ENCODE measurements at places on chromosomes 16 and 17.

- no peak for DNase-seq
Observed at GRCh38 chr16:14331020-14331419, 259.9 kb downstream of the MRTFB start.

DNA sequence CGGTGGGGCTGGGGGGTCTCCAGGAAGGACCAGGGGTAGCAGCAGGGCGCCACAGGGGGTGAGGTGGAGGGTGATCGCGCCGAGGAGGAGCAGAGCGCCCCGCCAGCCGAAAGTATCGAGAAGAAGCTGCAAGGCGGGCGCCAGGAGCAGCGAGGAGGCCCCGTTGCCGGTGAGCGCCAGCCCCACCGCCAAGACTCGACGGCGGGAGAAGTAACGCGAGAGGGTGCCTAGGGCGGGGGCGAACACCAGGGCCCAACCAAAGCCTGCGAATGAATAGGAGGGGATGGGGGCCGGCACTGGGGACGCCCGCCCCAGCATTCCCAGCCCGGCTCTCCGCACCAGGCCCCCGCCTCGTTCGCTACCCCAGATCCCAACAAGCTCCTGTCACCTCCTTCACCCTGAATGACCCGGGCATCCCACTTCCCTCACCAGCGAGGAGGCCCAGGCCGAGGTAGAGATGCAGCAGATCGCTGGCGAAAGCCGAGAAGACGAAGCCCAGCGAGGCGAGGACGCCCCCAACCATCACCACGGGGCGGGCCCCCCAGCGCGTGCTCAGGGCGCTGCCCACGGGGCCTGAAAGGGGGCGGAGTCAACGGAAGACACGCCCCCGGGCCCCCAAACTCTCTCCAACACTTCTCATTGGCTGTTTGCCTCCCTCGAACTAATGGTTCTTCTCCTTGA lies 1.3 kb downstream of the SLC16A11 start:
- DNase-seq: peak; percentile 63

- DNase-seq: no peak
Observed at GRCh38 chr17:58680038-58680369, 11.8 kb downstream of the TEX14 start.

DNA sequence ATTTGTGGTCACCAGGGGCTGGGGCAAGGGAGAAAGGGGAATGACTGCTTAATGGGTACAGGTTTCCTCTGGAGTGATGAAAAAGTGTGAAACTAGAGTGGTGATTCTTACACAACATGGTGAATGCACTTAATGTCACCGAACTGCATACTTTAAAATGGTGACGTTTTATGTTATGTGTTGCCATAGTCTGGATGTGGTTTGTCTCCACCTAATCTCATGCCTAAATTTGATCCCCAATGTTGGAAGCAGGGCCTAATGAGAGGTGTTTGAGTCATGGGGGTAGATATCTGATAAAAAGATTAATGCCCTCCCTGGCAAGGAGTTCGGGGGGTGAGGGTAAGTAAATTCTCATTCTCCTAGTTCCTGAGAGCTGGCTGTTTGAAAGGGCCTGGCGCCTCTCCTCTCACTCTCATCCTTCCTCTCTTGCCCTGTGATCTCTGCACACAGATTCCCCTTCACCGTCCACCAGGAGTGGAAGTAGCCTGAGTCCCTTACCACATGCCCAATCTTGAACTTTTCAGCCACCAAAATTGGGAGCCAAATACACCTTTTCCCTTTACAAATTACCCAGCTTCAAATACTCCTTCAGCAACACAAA lies 15.3 kb downstream of the XPO6 start:
- no peak for DNase-seq

- DNase-seq: no peak
Observed at GRCh38 chr16:35185366-35186044, 1726.1 kb downstream of the TP53TG3F start.

DNA sequence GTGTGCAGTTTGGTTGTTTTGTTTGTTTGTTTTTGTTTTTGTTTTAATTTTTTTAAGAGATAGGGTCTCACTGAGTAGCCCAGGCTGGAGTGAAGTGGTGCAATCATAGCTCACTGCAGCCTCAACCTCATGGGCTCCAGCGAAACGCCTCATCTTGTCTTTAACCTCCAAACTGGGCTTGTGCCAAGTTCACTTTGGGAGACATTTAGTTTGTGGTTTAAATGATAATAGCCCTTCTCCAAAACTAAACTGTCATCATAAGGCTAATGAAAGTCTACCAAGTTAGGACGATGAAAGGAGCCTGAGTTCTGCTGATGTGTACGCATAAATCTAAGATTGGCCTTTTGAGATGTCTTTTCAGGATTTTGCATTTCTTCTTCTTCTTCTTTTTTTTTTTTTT lies 6.5 kb upstream of the CARD14 start:
- no peak for DNase-seq

Data from activated naive CD4-positive, alpha-beta T cell treated with anti-CD3 and anti-CD28 coated beads for 36 hours (primary cell).